ENCODE measurements at places on chromosomes 4 and X.

GRCh38 chrX:44506678-44507077, 36.0 kb downstream of the FUNDC1 start:
- no peak for DNase-seq

GRCh38 chr4:148447681-148448080, 5.5 kb upstream of the NR3C2 start:
- DNase-seq: no peak

- no peak for DNase-seq
These were observed 127.3 kb downstream of the AFAP1 start for GRCh38 chr4:7812231-7812857.

DNA sequence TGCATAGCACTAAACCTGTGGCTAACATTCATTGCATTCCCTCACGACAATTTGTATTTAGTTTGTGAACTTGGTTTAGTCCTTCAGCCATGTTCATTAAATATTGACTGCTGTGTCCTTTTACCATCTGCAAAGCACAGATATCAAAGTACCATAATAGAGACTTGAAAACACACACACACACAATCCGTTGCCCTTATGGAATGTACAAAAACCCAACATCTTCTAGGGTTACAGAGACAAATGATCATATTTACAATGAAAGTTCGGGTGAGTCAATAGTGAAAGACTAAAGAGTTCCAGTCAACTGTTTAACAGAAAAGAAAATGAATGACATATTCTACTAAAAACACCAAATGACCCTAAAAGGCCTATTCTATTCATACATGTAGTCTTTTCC, 50.8 kb upstream of the TXK start:
- DNase-seq: no peak

DNA sequence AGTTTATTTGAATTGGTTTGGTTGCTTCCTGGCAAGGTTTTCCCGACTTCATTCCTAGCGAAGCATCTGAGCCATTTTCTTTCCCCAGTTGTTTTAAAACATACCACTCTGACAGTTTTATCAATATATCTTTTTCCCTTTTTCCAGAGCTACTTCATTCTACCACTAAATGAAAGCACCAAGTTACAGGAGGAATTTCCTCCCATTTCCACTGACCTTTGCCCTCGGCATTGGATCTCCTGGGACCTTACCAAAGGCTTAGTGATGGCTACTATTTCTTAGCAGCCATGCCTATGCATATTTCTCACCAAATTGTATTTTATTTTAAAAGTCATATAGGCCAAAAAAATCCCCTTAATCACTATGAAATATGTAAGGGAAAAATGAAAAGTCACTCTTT, 150.5 kb downstream of the ZNF330 start:
- DNase-seq: no peak

GRCh38 chr4:116243431-116243830, 841.9 kb downstream of the TRAM1L1 start:
- DNase-seq: no peak

DNA sequence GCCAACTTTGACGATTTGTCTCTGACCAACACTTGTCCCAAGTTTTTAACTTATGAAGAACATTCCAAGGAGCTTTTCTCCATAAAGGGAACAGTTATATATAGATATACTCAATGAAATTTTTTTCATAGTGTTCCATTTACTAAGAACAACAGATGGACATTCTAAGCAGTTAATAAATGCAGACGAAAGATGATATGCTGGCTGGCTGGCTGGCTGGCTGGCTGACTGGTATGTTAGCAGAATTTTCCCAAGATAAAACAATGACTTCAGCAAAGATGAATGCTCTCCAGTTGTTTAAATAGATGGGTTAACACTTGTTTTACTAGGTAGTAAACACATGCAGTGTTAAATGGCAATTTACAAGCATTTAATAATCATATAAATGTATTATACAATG, 62.2 kb downstream of the SPANXN3 start:
- DNase-seq: no peak

- DNase-seq: no peak
These were observed 3.4 kb downstream of the DDX53 start for GRCh38 chrX:23003116-23003515.

- no peak for DNase-seq
These were observed 21.1 kb downstream of the AIFM1 start for GRCh38 chrX:130144509-130144908.

DNA sequence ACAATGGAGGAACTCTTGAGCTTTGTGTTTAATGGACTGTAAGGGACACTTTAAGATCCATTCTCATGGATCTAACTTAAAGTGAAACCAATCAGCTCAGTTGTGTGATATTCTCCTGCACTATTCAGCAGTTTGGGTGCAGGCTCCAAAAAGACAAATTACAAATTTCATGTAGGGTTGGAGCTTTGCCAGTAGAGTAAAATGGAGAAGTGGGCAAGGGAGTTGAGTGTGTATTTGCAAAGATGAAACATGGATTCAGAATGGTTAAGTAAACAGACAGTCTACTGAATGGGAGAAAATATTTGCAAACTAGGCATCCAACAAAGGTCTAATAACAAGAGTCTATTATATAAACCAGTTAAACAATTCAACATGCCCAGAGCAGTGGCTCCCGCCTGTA, 21.2 kb upstream of the MID2 start:
- DNase-seq: no peak

GRCh38 chr4:179353786-179354185, 1911.5 kb upstream of the AGA start:
- DNase-seq: no peak

GRCh38 chr4:161522031-161522430, 641.8 kb downstream of the FSTL5 start:
- DNase-seq: no peak

DNA sequence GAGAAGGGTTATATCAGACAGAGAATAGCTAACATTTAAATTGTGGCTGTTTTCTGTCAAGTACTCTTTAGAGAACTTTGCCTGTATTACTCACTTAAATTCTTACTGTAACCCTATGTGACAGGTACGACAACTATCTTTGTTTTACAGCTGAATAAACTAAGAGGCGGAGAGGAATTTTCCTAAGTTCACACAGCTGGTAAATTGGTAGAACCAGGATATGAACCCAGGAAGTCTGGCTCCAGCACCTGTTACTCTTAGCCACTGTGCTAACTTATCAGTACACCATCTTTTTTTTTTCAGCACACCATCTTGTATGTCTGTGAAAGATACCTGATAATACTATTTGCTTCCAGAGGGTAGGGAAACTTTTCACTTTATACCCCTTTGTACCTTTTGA, 2.0 kb upstream of the SYP start:
- DNase-seq: no peak

GRCh38 chr4:129246145-129246544, 150.2 kb downstream of the C4orf33 start:
- DNase-seq: no peak

DNA sequence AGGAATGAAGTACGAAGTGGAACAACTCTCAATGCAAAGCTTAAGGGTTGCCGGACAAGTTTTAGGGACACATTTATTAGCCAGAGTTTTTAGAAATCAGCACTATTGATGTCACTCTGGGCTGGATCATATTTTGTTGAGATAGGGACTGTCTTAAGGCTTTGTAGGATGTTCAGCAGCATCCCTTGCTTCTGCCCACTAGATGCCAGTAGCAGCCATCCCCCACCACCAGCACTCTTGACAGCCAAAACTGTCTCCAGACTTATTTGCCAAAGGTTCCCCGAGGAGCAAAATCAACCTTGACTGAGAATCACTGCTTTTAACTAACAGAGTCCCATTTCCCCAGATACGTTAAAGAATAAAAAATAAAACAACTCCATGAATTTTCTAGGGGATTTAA, 1497.3 kb downstream of the STIM2 start:
- no peak for DNase-seq

GRCh38 chr4:60531776-60532379, 668.2 kb upstream of the ADGRL3 start:
- no peak for DNase-seq

GRCh38 chrX:40092808-40093435, 4.8 kb downstream of the BCOR start:
- DNase-seq: no peak

GRCh38 chr4:104465619-104466018, 29.1 kb downstream of the CXXC4 start:
- DNase-seq: no peak

DNA sequence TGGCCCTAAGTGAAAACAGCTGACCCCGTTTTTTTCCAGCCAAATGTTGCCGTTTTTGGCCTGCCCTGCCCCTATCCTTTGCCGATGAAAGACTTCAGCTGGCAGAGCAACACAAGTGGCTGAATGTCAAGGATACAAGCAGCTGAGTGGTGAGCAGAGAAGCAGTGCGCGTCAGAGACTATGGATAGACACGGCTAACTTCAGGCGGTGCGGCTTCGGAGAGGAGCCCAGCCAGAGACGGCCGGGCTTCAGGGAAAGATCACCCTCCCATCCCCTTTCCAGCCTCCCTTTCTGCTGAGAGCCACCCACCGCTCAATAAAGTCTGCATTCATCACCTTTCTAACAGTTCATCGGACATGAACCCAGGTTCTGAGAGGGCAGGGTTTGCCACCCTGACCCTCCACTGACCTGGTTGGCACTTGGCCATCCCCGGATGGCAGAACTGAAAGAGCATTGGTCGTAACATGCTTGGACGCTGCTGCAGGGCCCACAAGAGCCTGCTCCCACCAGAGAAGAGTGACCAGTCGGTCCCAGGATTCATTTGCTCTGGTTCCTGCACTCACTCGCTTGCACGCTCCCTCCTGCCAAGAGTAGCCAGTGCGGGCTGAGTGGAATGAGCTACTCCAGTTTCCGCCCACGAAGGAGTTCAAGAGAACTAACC, 125.8 kb downstream of the PPEF1 start:
- no peak for DNase-seq

Data from activated CD4-positive, alpha-beta T cell treated with anti-CD3 and anti-CD28 coated beads, Interleukin-2, amount 10 ng/mL, durations not matched to agents 7 days and 5 days (primary cell).